ENCODE measurements at places on chromosomes 6 and 20.
A peak's percentile ranks its signal among the peaks of the same experiment; 100 is the strongest.

DNA sequence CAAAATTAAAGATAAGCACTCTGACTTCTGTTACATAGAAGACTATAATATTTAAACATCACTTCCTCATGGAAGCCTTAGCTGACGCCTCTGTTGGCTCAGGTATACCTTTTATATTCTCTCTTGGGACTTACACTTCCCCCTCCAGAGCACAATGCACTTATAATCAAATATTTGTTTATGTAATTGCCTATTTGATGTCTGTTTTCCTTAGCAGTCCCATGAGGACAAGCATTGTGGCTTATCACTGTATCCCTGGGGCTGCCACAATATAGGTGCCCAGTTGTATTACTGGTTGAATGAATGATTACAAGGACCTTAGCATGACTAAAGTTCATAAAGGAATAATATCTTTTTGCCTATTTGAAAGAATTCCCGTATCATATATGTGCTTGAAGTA is 186.7 kb upstream of the VGLL2 start:
- DNase-seq, result no peak

- DNase-seq, result no peak
Observed at GRCh38 chr6:52089758-52090348, 2.4 kb upstream of the PKHD1 start.

DNA sequence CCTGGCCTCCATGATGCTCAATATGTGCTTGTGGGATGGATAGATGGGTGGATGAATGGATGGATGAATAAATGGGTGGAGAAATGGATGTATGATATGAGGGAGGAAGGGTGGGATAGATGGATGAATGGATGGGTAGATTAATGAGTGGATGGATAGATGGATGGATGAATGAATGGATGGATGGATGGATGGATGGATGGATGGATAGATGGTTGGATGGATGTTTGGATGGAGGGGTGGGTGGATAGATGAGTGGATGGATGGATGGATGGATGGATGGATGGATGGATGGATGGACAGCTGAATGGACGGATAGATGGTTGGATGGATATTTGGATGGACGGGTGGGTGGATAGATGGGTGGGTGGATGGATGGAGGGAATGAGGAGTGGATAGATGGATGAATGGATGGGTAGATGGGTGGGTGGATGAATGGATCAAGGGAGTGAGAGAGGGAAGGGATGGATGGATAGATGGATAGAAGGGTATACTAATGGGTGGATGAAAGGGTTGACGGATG is 139.4 kb downstream of the CEBPB start:
- DNase-seq, result no peak

- DNase-seq, result no peak
Observed at GRCh38 chr6:115753446-115753845, 307.2 kb downstream of the FRK start.

- peak; percentile 51 for DNase-seq
Observed at GRCh38 chr6:816510-817084, 123.7 kb upstream of the EXOC2 start.

- DNase-seq, result no peak
Observed at GRCh38 chr6:104170401-104170800, 689.3 kb downstream of the HACE1 start.

DNA sequence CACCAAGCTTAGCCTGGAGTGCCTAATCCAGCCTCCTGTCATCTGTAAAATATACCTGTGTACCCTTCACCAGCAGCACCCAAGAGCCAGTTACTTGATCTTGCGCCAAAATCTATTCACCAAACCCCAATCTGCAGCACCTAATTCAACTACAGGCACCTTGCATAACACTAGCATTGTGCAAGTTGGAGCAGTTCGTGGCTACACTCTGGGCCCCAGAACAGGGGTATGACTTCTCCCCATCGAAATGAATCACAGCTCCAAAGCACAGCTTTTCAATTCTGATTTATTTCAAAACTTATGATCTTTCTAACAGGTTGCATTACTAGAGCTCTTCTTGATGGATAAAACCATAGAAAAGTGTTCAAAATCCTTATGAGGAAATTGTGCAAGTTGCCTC is 100.4 kb upstream of the TCF21 start:
- DNase-seq, result no peak

- no peak for DNase-seq
Observed at GRCh38 chr6:37845026-37845911, 25.7 kb downstream of the ZFAND3 start.

Measured in lower lobe of right lung (tissue), 2 donors.